Activated CD4-positive, alpha-beta T cell treated with anti-CD3 and anti-CD28 coated beads, Interleukin-2, amount 10 ng/mL, durations not matched to agents 7 days and 5 days (primary cell): ENCODE measurements at places on chromosomes 7 and 10. TPM values are rescaled to one million over a fixed set of nuclear protein-coding genes. Genes with fewer than 3 reads are reported as not detected.

Gene PRKCQ
- 62.6 TPM for total RNA-seq

DNA sequence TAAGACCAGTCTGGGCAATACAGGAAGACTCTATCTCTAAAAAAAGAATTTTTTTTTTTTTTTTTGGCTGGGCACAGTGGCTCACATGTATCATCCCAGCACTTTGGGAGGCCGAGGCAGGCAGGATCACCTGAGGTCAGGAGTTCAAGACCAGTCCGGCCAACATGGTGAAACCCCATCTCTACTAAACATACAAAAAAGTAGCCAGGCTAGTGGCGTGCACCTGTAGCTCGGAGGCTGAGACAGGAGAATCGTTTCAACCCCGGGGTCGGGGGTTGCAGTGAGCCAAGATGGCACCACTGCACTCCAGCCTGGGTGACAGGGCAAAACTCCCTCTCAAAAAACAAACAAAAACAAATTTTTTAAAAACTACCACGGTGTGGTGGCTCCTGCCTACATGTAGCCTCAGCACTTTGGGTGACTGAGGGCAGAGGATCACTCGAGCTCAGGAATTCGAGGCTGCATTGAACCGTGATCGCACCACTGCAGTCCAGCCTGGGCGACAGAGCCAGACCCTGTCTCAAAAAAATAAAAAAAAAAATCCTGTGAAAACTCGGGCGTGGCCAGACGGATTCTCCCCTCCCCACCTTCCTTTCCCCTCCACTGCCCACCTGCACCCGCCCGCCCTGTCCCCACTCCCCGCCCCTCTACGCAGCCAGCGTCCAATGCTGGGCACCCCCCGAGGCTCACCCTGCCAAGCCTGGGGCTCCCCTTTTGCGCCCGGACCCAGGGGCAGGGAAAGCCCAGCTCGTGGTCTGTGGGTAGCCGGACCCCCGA is 745 bp upstream of the ORAI2 start:
- peak overlapping the region; percentile 75 for H3K4me3 ChIP-seq
- DNase-seq: peak; percentile 17
- no peaks in the 10 kb centered on the region for H3K27me3 ChIP-seq

- H3K4me3 ChIP-seq: no peak overlapping the region
- no peaks in the 10 kb centered on the region for H3K4me1 ChIP-seq
- no peak for DNase-seq
These were observed 483.9 kb downstream of the GRM8 start for GRCh38 chr7:126768836-126769235.

- H3K27me3 ChIP-seq: peaks cover 2% of the 10 kb centered on the region
- DNase-seq: no peak
- no peak overlapping the region for H3K4me3 ChIP-seq
- peaks cover 6% of the 10 kb centered on the region for H3K4me1 ChIP-seq
- no peak overlapping the region for H3K27ac ChIP-seq
- H3K36me3 ChIP-seq: no peaks in the 10 kb centered on the region
These were observed 425.1 kb upstream of the NPVF start for GRCh38 chr7:25653384-25653783.

GRCh38 chr10:112213836-112214235 is 30.3 kb upstream of the GPAM start:
- no peak overlapping the region for H3K27ac ChIP-seq
- no peak overlapping the region for H3K4me3 ChIP-seq
- DNase-seq: no peak
- no peaks in the 10 kb centered on the region for H3K36me3 ChIP-seq
- H3K4me1 ChIP-seq: no peaks in the 10 kb centered on the region
- H3K27me3 ChIP-seq: peaks cover 4% of the 10 kb centered on the region

DNA sequence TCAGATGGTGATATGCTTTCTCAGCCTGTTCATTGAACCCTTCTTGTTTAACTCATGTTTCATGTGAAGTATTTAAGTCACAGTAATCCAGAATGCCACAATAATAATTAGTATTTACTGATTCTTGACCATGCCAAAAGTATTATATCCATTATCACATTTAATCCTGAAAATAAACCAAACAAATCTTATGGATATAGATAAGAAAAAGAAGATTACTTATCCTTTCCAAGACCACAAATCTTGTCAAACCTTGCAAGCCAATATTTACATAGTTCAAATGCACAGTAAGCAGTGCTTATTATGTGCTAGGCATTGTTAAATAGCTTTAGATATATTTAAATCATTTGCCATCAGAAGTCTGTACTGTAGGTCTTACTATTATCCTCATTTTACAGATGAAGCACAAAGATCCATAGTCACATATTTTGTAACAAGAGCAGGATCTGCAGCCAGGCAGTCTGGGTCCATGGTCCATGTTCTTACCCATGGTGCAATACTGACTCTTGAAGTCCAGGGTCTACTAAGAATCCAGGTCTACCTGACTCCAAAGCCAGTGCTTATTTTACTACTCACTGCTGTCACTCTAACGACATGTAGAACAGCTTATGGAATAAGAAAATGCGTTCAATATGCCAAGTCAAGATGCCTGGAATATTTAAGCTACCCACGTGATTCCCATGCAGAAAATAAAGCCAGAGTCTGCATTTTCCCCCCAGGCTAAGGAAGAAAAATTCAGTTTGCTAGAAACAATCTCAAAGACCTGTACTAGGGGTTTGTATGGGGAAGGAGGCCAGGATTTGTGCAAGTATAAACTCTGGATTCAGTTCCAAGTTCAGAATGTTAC is 984.8 kb upstream of the LRRTM3 start:
- no peaks in the 10 kb centered on the region for H3K4me1 ChIP-seq
- no peak for DNase-seq
- H3K27me3 ChIP-seq: no peaks in the 10 kb centered on the region
- H3K27ac ChIP-seq: no peak overlapping the region
- H3K4me3 ChIP-seq: no peak overlapping the region
